ENCODE measurements at places on chromosomes 6 and 20.

DNA sequence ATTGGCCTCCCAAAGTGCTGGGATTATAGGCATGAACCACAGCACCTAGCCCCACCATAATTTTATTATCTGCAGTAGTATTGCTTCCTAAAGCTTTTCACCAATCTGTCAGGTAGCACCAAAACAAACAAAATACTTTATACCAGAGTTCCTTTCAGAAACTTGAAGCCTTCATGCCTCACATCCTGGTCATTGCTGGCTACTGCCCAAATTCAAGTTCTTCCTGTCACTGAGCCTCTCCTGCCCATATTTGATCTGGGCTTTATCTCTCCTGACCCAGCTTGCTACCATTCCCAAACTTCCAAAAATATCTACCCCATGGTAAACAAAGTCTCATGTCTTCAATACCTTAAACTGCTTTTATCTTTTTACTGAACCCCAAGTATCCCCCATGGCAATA is 34.9 kb upstream of the DST start:
- DNase-seq, result no peak

DNA sequence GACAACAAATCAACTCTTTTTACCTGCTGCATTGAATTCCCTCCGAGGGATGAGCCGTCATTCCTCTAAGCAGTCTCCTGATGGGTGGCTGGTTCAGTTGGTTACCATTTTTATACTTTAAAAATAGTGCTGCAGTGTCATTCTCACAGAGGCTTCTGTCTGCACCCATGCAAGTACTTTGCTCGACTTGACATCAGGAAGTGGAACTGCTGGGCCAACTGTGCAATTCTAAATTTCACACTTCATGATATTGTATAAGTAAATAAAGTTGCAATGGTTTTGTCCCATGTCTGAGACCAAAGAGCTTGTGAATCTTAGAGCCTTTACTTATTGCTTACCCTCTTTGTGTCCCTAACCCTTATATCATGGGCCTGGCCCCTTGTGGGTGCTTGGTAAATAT is 2.5 kb downstream of the BTN3A1 start:
- no peak for DNase-seq

DNA sequence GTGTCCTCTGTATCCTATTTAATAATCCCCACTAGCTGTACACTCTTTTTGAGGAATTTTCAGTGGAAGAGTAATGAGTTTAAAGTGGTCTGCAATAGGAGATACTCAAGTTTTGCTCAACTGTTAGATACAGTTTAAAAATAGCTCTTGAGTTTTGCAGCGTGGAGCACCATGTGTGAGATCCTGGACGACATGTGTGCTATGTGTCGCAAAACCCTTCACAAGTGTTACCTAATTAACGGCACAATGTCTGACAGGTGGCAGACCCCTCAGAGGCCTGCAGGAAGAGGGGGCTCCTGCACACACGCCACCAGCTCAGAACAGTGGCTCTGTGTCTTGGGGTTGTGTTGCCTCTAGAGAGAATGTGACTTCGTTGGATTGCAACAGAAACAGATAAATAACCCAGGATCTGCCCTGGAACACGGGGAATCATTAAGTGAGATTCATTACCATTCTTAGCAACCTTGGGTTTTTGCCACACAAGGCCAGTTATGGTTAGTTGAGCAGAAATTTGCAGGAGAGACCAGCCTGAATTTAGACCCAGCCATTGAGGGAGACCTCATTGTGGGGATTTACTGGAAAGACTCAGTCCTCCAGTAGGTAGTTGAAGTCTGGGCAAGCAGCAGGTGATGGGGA is 73.8 kb downstream of the SASH1 start:
- no peak for DNase-seq

DNA sequence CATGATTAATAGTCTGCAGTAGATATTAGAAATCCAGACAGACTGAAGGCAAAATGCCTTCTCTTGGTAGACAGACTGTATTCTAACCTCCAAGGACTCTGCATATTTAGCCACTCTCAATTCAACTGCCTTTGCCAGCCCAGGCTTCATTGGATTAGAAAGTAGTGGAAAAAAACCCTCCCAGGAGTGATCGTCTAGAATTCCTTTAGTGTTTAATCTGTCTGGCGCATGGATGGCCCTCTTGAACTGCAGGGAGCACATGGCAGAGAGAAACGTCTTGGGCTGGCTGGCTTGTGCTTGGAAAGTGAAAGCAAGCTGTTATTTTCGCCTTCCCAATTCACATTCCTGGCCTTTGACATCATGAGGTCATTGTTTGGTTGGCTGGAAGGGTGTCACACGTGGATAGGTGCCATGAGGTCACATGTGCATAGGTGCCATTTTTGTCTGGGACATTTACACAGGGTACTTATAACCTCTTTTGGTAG is 30.9 kb upstream of the NEDD9 start:
- no peak for DNase-seq

GRCh38 chr6:134674562-134674961 is 275.3 kb downstream of the ALDH8A1 start:
- no peak for DNase-seq

DNA sequence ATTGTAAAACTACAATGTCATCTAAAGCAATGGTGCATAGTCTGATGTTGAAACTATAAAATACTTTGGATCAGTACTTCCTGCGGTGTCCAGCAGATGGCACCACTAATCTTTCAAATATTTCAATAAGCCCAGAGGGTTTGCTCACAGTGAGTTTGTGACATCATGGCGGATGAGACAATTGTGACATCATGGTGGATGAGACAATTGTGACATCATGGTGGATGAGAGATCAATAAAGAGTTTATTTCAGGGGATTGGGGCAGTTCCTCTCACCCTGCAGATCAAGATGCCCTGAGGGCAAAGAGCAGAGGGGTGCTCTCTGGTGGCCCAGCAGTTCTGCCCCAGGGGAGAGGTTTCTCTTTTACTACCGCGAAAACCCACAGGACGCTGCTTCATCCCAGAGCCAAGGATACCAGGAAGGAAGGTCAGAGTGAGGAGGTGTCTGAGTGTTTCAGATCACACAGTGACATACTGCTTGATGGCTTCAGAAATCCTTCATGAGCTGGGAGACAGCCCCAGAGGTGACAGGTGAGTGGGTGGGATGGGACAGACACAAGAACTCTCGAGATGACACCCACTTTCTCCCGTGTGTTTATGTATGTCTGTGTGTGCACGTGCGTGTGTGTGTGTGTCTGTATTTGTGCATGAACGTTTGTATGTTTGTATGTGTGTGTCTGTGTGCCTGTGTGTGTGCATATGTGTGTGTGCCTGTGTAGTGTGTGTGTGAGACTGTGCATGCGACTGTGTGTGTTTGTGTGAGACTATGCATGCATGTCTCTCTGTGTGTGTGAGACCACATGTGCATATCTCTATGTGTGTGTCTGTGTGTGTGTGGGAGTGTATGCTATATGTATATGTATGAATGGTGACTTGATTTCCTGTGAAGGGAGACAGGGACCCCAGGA is 7.3 kb upstream of the ULBP2 start:
- peak; percentile 84 for DNase-seq

DNA sequence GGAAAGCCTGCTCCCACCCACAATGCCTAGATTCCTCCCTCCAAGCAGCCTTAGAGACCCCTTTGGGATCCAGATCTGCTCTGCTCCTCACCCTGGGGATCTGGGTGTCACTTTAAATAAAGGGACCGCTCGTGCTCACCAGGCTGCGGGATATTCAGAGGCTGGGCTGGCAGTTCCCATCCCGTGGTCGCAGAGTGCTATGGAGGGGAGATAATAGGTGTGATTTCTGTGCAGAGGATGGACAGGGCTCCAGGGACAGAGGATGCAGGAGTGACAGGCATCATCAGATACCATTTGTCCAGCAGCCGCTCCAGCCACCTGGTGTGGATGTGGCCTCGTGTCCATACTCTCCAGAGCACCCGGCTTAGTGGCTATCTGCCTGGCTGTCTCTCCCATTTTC is 415.9 kb upstream of the SULF2 start:
- DNase-seq, result no peak

DNA sequence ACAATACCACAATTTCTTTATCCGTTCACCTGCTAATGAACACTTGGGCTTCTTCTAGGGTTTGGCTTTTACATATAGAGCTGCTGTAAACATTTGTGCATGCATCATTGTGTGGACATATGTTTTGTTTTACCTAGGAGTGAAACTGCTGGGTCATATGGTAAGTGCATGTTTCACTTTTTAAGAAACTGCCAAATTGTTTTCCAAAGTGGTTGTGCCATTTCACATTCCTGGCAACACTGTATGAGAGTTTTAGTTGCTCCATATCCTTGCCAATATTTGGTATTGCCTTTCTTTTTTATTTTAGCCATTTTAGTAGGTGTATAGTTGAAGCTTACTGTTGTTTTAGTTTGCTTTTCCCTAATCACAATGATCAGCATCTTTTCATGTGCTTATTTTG is 14.1 kb upstream of the RPN2 start:
- no peak for DNase-seq

- no peak for DNase-seq
Measured at GRCh38 chr6:364609-365540, 26.7 kb upstream of the IRF4 start.

- no peak for DNase-seq
Measured at GRCh38 chr6:37742401-37742760, 44.7 kb upstream of the MDGA1 start.

- DNase-seq, result no peak
Measured at GRCh38 chr6:38508894-38509293, 130.8 kb downstream of the BTBD9 start.

GRCh38 chr6:57205550-57206328 is 16.4 kb downstream of the RAB23 start:
- DNase-seq, result no peak

DNA sequence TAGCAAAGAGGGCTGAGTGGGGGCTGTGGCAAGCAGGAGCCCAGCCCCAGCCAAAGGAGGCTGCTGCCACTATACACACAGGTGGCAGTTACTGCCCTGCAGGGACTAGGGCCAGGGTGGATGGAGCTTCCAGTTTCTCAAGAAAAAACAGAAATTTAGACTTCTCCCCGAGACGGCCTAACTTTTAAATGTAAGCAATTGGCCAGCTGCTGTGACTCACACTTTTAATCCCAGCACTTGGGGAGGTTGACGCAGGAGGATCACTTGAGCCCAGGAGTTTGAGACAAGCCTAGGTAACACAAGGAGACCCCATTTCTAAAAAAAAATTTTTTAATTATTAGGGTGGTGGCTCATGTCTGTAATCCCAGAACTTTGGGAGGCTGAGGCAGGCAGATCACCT is 98.2 kb upstream of the NFATC2 start:
- no peak for DNase-seq

GRCh38 chr20:59308493-59309201 is 8.2 kb downstream of the EDN3 start:
- DNase-seq, result no peak

DNA sequence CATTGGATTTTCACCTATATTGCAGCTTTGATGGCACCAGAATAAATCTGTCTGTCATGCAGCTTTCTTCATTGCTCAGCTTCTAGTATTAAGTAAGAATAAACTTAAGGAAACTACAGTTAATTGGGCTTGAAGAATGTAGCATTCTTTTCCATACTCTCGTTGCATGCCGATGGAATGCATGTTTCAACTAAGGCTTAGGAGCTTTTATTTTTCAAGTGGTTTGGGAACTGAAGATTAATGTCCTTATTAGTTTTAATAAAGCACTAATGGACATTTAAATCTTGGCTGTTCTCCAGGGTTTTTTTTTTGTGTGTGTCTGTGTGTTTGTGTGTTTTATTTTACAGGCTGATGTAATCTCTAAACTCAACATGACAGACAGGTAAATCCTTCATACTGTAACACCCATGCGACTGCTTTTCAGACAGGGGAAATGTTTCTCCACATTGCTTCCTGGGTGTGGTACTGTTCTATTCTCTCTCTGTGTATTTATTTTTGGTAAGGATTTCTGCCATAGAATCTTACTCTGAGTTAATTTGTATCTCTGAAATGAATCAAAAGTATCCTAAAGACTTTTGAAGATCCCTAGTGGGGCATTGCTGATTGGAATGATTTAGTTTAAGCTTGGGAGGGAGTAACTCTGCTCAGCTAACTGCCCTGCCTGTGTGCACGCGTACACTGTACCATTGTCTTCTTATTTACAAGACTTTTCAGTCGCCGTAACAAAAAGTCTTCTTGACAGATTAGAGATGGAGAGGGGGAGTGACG is 38.0 kb downstream of the SLC9A8 start:
- DNase-seq, result no peak

DNA sequence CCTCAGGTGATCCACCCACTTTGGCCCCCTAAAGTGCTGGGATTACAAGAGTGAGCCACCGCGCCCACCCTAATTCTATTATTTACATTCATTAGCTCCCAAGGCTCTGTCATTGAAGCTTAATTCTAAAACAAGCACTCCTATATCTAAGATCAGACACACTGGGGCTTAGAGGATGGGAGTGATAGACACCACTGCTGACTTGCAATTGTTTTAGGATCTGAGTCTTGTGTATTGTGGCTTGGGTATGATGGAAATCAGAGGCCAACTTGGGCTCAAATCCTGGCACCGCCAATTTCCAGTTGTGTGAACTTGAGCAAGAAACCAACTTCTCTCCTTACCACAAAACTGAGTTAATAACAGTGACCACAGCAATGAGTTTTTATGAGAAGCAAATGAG is 34.7 kb downstream of the MTRES1 start:
- DNase-seq, result no peak

DNA sequence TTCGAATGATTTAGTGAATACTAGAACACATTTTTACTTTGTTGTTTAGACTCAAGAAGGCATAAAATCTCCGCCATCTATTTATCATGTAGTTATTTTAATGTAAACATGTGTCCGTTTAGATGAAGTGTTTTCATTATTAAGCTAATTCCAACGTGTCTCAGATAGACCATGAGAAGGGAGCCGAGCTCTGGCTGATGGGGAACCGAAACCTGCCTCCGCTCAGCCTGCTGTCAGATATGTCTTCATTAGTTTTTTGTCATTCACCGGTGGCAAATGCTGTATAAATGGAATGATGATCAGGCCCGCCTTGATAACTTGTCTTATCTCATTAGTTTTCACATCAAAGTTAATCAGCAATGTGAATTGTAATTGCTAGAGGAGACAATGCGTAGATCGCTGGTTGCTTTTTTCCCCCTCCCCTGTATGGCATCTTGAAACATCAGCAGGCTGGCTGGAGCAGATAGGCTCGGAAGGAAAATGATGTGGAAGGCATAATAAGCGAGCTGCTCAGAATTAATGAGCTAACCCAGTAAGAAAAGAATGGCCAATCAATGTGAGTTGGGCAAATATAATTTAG is 136.4 kb downstream of the LINC00237 start:
- DNase-seq, result no peak

- DNase-seq, result no peak
Measured at GRCh38 chr20:6882561-6883291, 115.2 kb downstream of the BMP2 start.

GRCh38 chr6:128807577-128807976 is 75.4 kb upstream of the LAMA2 start:
- no peak for DNase-seq

DNA sequence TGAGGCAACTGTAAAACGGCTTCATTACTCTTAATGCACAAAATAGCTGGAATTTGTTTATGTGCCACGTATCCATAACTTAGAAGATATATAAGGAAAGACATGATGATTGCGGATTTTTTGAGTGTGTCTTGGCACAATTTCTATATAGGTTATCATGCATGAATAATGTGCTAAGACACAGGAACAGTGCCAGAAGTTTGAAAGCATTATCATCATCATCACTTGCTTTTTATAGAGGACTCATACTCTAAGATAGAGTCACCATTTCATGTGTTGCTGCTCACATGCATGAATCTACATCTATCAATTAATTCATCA is 113.4 kb downstream of the ELOVL4 start:
- no peak for DNase-seq

GRCh38 chr20:57103146-57103800 is 163.2 kb downstream of the BMP7 start:
- DNase-seq, result no peak

GRCh38 chr6:118902726-118903125 is 8.8 kb downstream of the ASF1A start:
- DNase-seq, result no peak

Data from vagina (tissue), 2 donors.